ENCODE measurements at places on chromosomes 6 and 20.
A peak's percentile ranks its signal among the peaks of the same experiment; 100 is the strongest.

GRCh38 chr6:18503593-18504231 is 116.6 kb downstream of the RNF144B start:
- peak; percentile 35 for DNase-seq
- H3K4me1 ChIP-seq = no peaks in the 10 kb centered on the region
- no peaks in the 10 kb centered on the region for H3K27me3 ChIP-seq
- H3K36me3 ChIP-seq = no peaks in the 10 kb centered on the region
- H3K27ac ChIP-seq = no peak overlapping the region

GRCh38 chr6:159639721-159640120 is 53.3 kb downstream of the SOD2 start:
- H3K4me3 ChIP-seq = no peak overlapping the region
- no peaks in the 10 kb centered on the region for H3K4me1 ChIP-seq
- no peaks in the 10 kb centered on the region for H3K27me3 ChIP-seq
- DNase-seq = no peak

- H3K27me3 ChIP-seq = no peaks in the 10 kb centered on the region
- H3K4me1 ChIP-seq = no peaks in the 10 kb centered on the region
- DNase-seq = no peak
- no peaks in the 10 kb centered on the region for H3K36me3 ChIP-seq
- no peak overlapping the region for H3K27ac ChIP-seq
- H3K4me3 ChIP-seq = no peak overlapping the region
Measured at GRCh38 chr6:94956910-94957309, 620.4 kb upstream of the MANEA start.

- H3K4me3 ChIP-seq = no peak overlapping the region
- H3K36me3 ChIP-seq = no peaks in the 10 kb centered on the region
- no peak overlapping the region for H3K27ac ChIP-seq
- DNase-seq = no peak
- H3K4me1 ChIP-seq = no peaks in the 10 kb centered on the region
Measured at GRCh38 chr6:114581293-114581692, 238.5 kb upstream of the HS3ST5 start.

- peaks cover 3% of the 10 kb centered on the region for H3K27me3 ChIP-seq
- no peak overlapping the region for H3K27ac ChIP-seq
- no peaks in the 10 kb centered on the region for H3K36me3 ChIP-seq
- DNase-seq = no peak
Measured at GRCh38 chr6:128446497-128446896, 73.9 kb downstream of the PTPRK start.

DNA sequence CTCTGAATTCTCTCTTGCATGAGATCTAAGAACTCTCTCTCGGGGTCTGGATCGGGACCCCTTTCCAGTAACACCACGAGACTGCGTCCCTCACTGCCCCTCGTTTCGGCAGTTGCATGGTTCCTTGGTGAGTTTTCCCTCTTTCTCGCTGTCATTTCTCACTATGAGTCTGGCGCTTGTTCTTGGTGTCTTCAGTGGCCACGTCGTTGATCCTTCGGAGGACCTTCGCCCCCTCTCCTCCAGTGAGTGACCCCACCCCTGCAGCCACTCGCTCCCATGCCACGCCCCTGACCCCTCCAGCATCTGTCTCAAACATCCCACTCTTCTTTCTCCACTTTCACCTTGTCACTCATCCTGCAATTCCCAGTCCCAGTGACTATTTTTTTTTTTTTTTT is 23.0 kb downstream of the SYNJ2 start:
- no peak overlapping the region for H3K4me3 ChIP-seq
- no peak for DNase-seq
- no peak overlapping the region for H3K27ac ChIP-seq
- no peaks in the 10 kb centered on the region for H3K27me3 ChIP-seq
- H3K36me3 ChIP-seq = no peaks in the 10 kb centered on the region
- peaks cover 51% of the 10 kb centered on the region for H3K4me1 ChIP-seq

DNA sequence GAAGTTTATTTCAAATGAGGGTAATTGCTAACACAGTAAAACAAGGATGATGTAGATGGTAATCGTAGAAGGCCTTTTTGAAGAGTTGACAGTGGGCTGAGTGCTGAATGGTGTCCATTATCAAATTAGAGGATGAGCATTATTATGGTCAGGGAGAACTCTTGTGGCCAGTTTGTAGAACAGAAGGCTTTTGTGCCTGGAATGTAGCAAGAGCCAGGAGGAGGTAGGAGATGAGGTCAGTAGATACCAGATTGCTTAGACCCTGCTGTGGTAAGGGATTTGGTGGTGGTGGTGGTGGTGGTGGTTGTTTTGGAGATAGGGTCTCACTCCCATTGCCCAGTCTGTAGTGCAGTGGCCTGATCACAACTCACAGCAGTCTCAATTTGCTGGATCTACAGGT is 6.2 kb downstream of the CSE1L start:
- DNase-seq = no peak
- H3K27ac ChIP-seq = no peak overlapping the region
- H3K4me1 ChIP-seq = peaks cover 53% of the 10 kb centered on the region
- no peak overlapping the region for H3K4me3 ChIP-seq
- H3K27me3 ChIP-seq = no peaks in the 10 kb centered on the region

GRCh38 chr20:46939031-46939965 is 44.7 kb downstream of the EYA2 start:
- H3K27ac ChIP-seq = no peak overlapping the region
- DNase-seq = peak; percentile 9
- H3K27me3 ChIP-seq = peaks cover 20% of the 10 kb centered on the region
- H3K4me1 ChIP-seq = no peaks in the 10 kb centered on the region
- H3K36me3 ChIP-seq = no peaks in the 10 kb centered on the region

- no peak overlapping the region for H3K27ac ChIP-seq
- H3K27me3 ChIP-seq = no peaks in the 10 kb centered on the region
- no peak overlapping the region for H3K4me3 ChIP-seq
- H3K36me3 ChIP-seq = peaks cover 78% of the 10 kb centered on the region
Measured at GRCh38 chr20:37801921-37802320, 101.0 kb upstream of the VSTM2L start.

- peak overlapping the region; percentile 40 for H3K27ac ChIP-seq
- DNase-seq = peak; percentile 11
- H3K4me3 ChIP-seq = no peak overlapping the region
- H3K4me1 ChIP-seq = peaks cover 32% of the 10 kb centered on the region
Measured at GRCh38 chr6:11785774-11786579, 7.4 kb upstream of the ADTRP start.

DNA sequence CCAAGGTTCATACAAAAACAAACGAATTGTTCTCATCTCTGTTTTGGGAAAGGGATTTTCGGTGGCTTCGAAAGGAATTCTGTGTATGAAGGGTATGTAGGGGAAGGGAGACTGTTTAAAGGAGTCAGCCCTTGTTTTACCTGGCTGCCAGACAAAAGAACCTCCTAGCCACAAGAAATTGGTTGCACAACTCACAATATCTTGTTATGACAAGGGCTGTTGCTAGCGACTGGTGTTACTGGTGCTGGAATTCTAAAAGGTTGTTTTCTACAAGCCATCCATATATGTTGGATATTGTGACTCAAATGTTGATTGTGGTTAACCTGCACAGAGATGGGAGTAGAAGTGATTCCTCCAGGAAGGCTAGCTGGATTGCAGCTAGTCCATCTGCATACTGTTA is 34.6 kb upstream of the CITED2 start:
- H3K27me3 ChIP-seq = peaks cover 10% of the 10 kb centered on the region
- no peak overlapping the region for H3K27ac ChIP-seq
- no peak for DNase-seq

DNA sequence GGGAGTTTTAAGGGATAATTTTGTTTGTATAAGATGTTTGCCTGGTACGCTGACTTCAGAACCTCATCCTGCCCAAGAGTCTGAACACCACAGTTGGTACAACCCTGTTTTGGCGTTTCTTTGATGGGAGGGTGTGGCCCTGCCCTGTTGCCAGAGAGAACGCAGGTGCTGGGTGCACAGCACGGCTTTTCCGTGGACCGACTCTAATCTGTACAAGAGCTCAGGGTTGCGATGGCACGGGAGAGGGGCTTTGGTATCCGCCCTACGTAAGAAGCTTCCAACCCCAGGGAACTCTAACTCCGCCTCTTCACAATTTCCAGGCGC is 1.3 kb downstream of the CYP24A1 start:
- H3K27ac ChIP-seq = no peak overlapping the region
- H3K36me3 ChIP-seq = no peaks in the 10 kb centered on the region
- H3K4me3 ChIP-seq = no peak overlapping the region
- H3K4me1 ChIP-seq = no peaks in the 10 kb centered on the region
- H3K27me3 ChIP-seq = peaks cover 40% of the 10 kb centered on the region

DNA sequence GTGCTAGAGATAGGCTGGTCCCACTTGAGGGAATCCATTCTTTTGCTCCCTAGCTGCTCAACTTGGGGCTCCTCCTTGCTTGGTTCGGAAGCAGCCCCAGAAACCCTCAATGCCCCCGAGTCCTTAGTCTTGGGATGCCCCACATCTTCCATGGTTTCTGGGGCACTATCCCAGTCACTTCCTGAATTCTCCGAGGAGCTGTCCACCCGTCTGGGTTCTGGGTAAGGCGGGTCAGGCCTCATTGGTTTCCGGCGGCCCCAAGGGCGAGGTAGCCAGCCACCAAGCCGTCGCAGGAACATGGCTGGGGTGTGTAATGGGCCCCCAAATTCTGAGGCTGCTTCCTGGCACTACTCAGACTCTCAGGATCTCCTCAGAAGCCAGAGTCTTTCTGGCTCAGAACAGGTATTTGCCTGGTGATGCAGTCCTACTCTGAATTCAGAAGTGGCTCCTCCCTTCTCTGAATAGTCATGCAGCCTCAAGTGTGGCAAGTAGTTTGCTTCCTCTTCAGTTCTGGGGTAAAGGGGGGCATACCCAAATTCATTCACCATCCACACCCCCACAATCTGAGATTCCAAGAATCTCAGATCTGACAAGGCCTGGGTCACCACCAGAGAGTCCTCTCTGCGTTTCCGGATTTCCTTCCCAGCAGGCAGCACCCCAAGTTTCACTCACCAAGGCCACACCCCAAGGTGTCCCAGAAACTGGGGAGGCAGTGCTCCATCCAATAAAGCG is 763 bp downstream of the C6orf47 start:
- peaks cover 70% of the 10 kb centered on the region for H3K4me1 ChIP-seq
- DNase-seq = no peak
- peaks cover 72% of the 10 kb centered on the region for H3K36me3 ChIP-seq

DNA sequence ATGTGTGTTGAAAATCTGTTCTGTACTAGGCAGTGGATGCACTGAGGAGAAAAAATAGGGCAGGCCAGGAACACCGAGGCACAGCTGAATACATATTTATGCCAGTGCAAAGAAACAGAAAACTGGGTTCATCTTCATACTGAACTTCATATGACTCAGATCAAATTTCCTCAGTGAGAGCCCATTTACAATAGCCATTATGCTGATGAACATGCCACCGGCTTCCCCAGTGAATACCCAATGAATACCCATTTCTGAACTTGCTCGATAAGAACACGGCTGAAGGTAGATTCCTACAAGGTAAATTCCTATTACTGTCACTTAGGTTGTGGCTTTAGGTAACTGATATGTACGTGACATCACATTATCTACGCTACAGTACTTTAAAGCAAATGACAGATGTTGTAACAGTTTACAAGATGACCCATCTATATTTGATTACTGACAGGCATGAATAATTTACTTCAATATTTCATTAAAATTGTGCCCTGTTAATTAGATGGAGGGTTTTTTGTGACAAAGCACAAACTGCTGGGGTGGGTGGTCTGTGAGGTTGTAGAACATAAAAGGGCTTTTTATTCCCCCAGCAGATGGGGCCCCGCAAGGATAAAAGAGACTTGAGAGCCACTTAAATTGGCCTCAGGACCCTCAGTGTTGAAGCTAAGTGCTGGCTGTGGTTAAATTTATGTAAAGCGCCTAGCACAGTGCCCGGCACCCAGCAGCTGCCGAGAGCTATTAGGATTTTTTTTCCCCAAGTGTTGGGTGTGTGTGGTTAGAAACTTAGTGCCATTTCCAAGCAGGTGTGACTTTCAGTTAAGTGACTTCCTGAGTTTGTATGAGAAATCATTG is 264.5 kb downstream of the CD83 start:
- DNase-seq = peak; percentile 89
- H3K27me3 ChIP-seq = no peaks in the 10 kb centered on the region
- H3K27ac ChIP-seq = peak overlapping the region; percentile 73
- no peak overlapping the region for H3K4me3 ChIP-seq
- peaks cover 73% of the 10 kb centered on the region for H3K4me1 ChIP-seq
- H3K36me3 ChIP-seq = no peaks in the 10 kb centered on the region

DNA sequence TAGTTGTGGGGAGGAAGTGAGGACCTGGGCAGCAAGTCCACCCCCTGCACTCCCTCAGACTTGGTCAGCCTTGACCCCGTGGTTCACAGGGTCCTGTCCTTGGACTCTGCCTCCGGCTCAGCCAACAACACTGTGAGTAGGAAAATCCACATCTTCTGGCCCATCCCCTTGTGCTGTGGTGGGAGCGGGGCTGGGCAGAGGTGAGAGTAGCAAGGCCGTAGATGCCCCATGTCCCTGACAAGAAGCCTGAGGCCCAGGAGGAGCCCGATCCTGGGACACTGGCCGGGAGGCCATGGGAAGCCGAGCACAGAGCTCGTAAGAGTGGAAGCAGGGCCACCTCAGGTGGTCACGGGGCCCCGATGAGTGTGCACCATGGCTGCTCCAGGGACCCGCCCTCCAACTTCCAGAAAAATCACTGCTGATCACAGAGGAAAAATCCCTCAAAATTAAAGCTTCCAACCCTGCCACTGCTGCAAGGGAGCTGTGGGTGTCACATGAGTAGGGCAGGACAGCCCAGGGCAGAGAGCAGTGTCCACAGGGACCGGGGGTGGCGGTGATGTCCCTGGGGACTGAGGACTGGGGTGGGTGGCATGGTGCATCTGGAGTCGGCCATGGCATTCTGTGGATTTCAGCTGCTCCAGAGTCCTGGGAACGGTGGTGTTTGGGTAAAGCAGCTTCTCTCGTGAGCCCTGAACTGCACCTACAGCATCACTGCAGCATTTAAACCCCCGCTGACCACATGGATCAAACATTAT is 189.4 kb downstream of the DLL1 start:
- H3K27ac ChIP-seq = no peak overlapping the region
- H3K27me3 ChIP-seq = no peaks in the 10 kb centered on the region
- no peak overlapping the region for H3K4me3 ChIP-seq
- no peaks in the 10 kb centered on the region for H3K4me1 ChIP-seq

GRCh38 chr6:91094341-91094740 is 507.5 kb upstream of the MAP3K7 start:
- H3K4me3 ChIP-seq = no peak overlapping the region
- H3K27me3 ChIP-seq = peaks cover 6% of the 10 kb centered on the region
- H3K4me1 ChIP-seq = no peaks in the 10 kb centered on the region
- no peaks in the 10 kb centered on the region for H3K36me3 ChIP-seq

GRCh38 chr6:107495971-107496370 is 6.1 kb downstream of the SOBP start:
- peaks cover 18% of the 10 kb centered on the region for H3K4me1 ChIP-seq
- H3K27ac ChIP-seq = no peak overlapping the region
- no peak for DNase-seq
- H3K27me3 ChIP-seq = no peaks in the 10 kb centered on the region
- 0 out of 2 replicates have a peak, but pooled peaks cover 5% of the 10 kb centered on the region for H3K36me3 ChIP-seq

DNA sequence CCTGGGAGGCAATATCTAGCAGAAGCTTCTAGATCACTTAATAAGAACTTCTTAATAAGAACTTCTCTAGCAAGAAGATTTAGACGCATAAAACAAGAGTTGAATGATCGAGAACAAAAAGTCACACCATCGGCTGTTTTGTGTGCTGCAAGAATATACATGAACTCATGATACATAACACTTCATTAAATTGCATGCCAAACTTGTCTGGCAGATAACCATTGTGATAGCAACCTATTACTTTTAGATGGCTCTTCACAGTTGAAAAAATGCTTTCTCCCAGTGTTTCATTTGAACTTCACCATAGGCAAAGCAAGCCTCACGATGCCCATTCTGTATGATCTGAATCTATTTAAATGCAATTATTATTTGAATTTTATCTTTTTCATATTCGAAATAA is 249.9 kb downstream of the CBLN4 start:
- no peak overlapping the region for H3K4me3 ChIP-seq
- no peaks in the 10 kb centered on the region for H3K36me3 ChIP-seq
- no peaks in the 10 kb centered on the region for H3K4me1 ChIP-seq
- no peaks in the 10 kb centered on the region for H3K27me3 ChIP-seq
